ENCODE measurements at places on chromosomes 13 and 19.

- DNase-seq, result no peak
Measured at GRCh38 chr13:105087945-105088344, 1447.5 kb downstream of the EFNB2 start.

GRCh38 chr13:40666933-40667621 lies 636 bp upstream of the FOXO1 start:
- peak; percentile 23 for DNase-seq

DNA sequence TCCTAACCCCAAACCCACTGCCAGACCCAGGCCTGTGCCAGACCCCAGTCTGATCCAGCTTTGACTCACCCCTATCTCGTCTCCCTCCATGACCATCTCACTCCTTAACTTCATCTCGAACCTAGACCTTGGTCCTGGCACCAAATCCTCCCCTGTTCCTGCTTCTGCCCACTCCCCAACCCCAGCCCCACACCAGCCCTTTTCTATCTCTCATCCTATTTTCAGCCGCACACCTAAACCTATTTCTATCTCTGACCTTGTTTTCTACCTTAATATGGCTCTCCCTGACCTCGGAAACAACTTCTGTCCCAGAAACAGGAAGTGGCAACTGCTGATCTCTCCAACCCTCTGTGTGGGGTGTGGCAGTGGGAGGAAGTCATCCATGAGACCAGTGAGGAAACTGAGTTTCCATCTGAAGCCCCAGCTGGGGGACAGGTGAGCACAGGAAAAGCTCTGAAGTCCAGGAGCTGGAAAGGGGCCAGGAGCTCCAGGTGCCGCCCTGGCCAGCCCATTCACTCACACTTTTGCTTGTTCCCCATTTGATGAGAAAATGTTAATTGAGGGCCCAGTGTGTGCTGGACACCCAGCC lies 13.7 kb downstream of the PTH2 start:
- peak; percentile 24 for DNase-seq

DNA sequence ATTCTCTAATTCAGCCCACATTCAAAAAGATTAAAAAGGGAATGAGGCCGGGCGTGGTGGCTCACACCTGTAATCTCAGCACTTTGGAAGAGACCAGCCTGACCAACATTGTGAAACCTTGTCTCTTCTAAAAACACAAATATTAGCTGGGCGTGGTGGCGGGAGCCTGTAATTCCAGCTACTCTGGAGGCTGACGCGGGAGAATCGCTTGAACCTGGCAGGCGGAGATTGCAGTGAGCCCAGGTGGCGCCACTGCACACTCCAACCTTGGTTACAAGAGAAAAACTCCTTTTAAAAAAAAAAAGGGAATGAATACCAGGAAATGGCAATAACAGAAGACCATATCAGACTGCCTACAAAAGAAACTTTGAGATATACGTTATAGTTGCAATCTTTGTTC lies 1244.5 kb downstream of the PCDH9 start:
- no peak for DNase-seq

- no peak for DNase-seq
Measured at GRCh38 chr13:98749501-98749900, 3.0 kb downstream of the SLC15A1 start.

- DNase-seq, result peak; percentile 33
Measured at GRCh38 chr13:97434397-97435201, 630 bp downstream of the RAP2A start.

DNA sequence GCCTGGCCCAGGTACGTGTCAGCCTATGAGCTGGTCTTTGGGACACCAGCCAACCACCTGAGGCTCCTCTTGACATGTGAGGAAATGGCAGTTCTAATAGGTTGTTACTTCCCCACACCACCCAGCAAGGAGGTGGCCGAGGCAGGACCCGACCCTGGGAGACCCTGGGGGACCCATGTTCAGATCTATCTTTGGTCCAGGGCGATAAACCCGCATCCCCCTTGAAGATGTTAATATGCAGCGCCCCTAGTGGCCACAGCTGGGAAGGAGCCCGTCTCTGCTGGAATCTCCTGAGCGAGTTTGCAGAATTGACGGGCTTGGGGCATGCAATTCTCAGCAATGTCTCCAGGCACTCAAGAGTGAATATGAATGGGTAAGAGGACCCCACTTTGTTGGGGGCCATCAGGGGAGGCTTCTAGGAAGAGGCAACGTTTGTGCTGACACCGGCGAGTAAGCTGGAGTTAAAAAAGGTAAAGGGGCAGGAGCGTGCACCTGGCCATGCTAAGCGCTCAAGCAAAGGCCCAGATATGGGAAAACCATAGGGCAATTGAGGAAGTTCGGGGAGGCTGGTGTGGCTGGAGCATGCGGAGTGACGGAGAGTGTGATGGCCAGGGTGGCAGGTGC lies 1.5 kb upstream of the MYO1F start:
- peak; percentile 85 for DNase-seq

- no peak for DNase-seq
Measured at GRCh38 chr13:66159511-66159910, 1070.6 kb downstream of the PCDH9 start.

Measured in stimulated activated CD4-positive, alpha-beta T cell treated with anti-CD3 and anti-CD28 coated beads, Interleukin-4, amount 100 ng/mL, for 24 hours (primary cell).